ENCODE measurements at places on chromosomes 11 and 22. TPM values are rescaled to one million over a fixed set of nuclear protein-coding genes. Genes with fewer than 3 reads are reported as not detected.

GRCh38 chr11:81892770-81893635, 840.7 kb downstream of the FAM181B start:
- DNase-seq: no peak

GRCh38 chr11:43925063-43925931, 17.1 kb upstream of the C11orf96 start:
- DNase-seq: no peak

Gene GAS2
- polyA plus RNA-seq: 0.51 TPM

Gene TMEM138
- polyA plus RNA-seq: 37.0 TPM

- no peak for DNase-seq
These were observed 9.5 kb downstream of the CCDC134 start for GRCh38 chr22:41810022-41810421.

DNA sequence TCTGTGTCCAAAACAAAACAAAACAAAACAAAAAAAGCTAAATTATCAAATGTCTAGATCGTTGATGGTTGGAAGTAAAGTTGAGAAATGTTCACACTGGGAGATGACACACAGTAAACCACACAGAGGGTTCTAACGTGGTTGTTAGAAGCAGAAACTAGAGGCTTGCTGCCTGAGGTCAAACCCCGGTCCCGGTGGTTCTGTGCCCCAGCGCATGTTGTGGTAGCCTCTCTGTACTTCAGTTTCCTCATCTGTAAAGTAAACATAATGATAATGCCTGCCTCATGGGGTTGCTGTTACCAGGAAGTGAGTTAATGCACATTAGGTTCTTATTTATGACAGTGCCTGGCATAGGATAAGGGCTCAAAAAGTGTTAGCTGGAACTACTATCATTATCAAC, 33.4 kb downstream of the PPARA start:
- DNase-seq: no peak

Gene SMCO4
- 3.5 TPM for polyA plus RNA-seq

Gene MRGPRF
- 3.8 TPM for polyA plus RNA-seq

DNA sequence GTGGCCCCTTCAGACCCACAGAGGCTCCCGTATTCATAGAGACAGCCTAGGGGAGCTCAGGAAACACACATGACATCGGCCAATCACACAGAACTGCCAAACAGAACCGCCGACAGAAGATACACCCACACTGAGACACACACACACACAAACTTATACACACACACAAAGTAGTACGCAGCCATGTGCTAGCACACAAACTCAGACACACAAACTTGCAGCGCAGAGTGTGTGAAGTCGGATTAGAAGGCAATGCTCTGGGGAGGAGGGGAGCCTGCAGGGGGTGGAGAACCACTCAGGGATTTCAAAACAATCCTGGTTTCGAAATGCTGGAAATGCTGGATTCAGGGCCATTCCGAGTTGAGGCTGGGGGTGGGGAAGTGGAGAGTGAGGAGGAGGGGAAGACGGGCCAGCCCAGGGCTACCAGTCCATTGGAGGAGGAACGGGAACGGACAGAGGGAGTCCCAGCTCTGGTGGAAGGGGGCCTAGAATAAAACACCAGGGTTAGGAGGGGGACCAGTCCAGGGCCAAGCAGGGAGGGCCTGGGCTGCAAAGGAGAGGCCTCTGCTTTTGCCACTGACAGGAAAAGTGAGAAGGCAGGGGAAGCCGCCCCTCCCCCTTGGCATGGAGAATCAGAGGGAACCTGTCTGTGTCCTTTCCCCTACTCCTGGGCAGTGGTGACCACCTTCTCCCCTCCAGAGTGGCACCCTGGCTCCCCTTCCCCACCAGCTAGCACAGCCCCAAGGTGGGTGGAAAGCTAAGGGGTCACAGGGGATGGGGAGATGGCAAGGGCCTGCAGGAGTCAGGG, 4.4 kb downstream of the BCL9L start:
- peak; percentile 88 for DNase-seq

Gene TYMP
- 5.0 TPM for polyA plus RNA-seq

Gene GGT5
- polyA plus RNA-seq: 13.7 TPM

Gene SERPIND1
- polyA plus RNA-seq: 0.12 TPM

Gene SOX6
- polyA plus RNA-seq: 5.7 TPM

Gene TRIM29
- 0.37 TPM for polyA plus RNA-seq

- DNase-seq: no peak
These were observed 13.8 kb downstream of the MMP20 start for GRCh38 chr11:102611291-102611690.

Gene MCM5
- polyA plus RNA-seq: 7.3 TPM

DNA sequence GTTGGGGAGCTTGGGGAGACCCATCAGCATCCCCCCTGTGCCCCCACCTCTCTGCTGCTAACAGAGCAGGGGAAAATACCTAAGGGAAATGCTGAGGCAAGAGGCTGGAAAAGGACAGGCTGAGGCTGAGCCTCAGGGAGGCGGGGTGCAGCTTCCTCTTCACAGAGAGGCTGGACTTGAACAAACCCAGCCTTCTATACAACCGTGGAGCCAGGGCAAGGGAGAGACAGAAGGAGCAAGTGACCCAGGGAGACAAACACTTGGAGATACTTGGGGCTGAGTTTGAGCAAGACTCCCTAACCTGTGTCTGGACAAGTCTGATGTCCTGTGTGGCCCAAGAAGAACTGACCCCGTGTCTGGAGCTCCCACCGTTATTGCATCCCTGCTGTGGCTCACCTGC, at the start of gene SLCO2B1:
Gene SLCO2B1, plus strand, starts transcription at position 229 of the 400 bp plus-strand sequence. CDS start 275 bp downstream, outside the sequence.
- no peak for DNase-seq

DNA sequence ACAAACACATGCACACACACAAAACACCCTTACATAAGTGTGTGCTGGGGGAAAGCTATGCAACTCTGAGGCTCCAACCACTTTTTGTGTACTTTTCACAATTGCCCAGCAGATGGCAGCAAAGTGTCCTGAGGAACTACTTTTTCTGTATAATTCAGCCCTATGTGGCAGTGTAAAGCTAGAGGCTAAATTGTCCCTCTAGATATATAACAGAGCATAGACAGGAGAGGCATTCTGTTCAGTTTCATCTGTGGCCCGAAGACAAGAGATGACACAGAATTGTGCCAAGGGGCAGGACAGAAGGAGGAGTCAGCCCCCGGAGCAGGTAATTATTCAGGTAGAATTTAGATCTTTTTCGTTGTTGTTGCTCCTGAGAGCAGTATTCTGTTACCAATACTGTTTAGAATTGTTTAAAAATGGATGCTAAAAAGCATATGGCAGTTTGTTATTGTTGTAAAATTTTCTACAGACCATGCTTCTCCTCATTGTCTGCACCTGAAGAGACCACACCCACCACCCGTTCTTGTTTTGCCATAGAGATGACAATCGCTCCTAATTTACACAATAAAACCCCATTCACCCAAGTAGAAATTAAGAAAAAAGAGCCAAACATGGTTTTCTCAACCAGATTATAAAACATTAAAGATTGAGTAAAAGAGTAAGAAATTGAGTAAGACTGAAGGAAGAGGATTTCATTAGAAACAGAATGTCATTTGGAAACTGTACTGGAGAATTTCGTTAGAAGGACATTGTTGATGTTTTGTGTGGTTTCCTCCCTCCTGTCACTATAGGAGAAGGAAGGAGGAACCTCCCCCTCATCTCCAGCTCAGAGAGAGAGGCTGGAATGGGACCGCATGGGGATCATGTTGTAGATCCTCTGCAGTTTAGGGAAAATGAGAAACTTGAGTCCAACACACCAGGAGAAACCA, 14.5 kb upstream of the MS4A7 start:
- no peak for DNase-seq

Gene OR52N4
- polyA plus RNA-seq: not detected

DNA sequence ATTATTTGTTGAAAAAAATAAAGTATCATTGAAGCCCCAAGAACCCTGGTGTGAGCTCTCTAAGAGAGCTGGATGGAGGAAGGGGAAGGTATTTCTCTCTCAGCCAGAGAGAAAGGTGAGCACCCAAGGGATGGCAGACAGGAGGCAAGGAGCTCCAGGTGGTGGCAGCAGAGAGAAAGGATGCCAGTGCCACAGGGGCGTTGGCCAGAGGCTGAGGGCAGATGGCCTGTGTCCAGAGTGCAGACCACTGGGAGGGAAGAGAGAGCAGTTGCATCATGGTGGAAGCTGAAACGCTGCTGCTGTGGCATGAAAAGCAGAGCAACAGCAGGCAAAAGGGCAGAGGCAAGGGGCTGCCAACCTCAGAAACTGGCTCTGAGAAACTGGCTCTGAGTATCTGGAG, 8.5 kb downstream of the SPON1 start:
- DNase-seq: no peak

DNA sequence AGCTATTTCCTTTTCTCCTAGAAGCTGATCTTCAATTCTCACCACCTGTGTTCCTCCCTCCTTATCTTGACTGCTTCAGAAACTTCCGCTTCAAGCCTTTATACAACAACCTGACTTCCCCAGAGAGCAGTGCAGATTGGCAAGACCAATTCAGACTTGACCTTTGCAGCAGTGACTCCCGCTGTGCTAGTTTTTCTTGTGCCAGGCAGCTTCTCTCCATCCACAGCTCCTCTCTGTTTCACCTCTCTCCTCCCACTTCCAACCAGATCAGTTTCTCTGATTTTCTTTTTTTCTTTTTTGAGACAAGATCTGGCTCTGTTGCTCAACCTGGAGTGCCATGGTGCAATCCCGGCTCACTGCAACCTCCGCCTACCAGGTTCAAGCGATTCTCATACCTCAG, 74.3 kb downstream of the GRAMD1B start:
- DNase-seq: no peak

- DNase-seq: no peak
These were observed 37.3 kb upstream of the CXCR5 start for GRCh38 chr11:118846181-118846935.

- no peak for DNase-seq
These were observed 24.0 kb downstream of the MIAT start for GRCh38 chr22:26681395-26681821.

DNA sequence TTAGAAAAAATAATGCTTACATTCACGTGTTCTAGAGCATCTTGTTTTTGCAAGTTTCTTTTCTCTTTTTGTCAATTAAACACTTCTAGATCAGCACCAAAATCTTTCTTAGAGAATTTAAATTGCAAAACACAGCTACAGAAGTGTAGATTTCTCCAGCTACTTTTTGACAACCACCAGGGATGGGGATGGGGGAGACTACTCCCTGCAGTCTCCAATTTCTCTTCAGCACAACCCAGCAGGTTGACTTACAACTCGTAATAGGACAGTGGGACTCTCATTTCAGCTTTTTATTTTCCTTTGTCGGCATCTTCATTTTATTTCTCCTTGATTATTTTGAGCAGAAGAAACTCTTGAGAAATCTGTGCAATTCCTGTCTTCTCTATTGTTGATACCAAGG, 441.2 kb downstream of the LRRC4C start:
- no peak for DNase-seq

Gene SPON1
- 1.6 TPM for polyA plus RNA-seq

DNA sequence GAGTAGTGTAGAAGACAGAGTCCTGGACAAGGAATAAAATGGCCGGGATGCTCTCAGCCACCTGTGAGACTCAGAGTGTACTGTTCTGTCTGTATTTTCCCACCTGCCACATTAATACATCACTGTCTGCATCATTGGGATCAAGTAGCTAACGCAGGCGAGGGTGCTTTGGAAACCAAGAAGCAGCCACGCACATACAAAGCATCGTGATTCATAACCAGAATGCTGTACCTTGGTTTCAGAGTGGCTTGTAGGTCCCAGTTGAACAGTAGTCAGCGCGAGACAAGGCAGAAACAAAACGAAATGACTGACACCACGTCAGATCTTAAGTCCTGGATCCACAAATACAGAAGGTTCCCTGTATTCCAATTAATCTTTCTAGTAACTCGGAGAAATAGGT, 198.3 kb downstream of the GRIK4 start:
- no peak for DNase-seq

DNA sequence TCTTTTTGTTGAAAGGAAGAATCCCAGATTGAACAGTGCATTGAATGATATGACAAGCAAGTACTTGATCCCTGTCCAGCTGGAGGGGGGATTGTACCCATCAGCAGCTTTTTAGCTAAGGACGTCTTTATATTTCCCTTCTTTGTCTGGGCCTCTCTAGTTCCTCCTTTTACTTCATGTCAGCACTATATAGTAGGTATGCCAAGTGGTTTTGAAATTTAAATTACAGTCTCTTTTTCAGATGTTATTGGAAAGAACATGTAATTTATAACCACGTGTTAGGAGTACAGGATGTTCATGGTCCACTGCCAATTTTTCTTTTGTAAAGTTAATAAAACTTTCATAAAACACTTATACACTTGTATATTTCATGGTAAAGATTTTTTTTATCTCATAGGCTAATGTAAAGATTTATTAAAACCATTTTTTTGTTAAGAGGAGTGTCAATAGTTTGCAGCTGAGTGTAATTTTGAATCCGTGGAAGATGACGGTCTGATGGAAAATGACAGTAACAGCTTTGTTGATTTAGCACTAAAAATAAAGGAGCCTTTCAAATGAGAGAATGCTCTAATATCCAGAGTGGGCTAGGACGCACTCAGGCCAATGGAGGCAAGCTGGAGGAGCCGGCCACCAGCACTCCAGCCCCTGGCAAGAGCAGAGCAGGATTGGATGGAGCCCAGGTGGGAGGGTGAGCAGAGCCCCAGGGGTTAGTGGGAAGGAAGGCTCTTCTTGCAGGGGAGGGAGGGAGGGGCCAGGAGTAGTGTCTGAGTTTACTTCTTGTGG, 488.3 kb downstream of the INSC start:
- peak; percentile 56 for DNase-seq

DNA sequence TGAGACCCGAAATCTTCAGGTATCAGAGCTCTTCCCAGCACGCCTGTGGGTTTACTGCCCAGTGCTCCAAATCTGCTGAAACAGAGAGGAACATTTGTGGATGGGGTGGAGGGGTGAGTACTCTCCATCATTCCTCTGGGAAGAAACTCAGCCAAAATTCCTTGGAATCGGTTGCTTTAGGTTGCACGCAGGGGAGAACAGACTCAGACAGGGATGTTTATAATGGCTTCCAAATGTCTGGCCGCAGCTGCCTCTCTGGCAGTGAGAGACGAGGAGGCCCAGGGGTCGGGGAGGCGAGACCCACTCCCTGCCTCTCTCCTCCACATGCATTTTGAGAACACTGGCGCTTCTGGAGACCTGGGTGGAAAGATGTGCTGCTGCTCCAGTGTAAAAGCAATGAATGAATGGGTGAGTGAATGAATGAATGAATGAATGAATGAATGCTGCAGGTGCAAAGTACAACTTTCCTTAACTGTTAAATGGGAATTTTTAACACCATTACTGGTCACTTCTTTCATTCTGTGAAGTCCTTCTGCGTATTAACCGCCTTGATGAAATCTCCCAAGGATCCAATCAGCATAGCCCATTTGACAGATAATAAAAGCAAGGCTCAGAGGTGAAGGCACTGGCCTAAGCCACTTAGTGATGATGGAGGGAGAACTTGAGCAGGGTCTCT, 437.4 kb downstream of the MIAT start:
- DNase-seq: no peak

DNA sequence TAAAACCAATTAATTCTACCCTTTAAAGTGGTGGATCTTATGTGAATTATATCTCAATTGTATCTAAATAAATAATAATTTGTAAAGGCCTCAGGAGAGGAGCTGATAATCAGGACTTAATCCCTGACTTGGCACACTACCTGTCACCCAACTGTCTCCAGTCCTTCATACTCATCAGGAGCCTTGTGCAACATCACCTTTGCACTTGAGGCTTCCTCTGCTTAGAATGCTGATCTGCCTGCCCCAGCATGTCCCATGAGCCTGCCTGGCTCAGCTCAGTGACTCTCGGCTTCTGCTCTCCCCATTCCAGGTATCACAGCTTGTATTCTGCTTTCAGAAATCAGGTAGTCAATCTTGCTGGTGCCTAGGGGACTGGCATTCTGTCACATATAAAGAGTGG, 43.9 kb upstream of the PRODH start:
- peak; percentile 10 for DNase-seq

- no peak for DNase-seq
These were observed 8.5 kb upstream of the MYO7A start for GRCh38 chr11:77119531-77119936.

All from psoas muscle (tissue), 8 donors.